Mesothelial cell of epicardium (in vitro differentiated cells): ENCODE measurements at places on chromosomes 2 and 18. TPM values are rescaled to one million over a fixed set of nuclear protein-coding genes. Genes with fewer than 3 reads are reported as not detected.
A peak's percentile ranks its signal among the peaks of the same experiment; 100 is the strongest.

DNA sequence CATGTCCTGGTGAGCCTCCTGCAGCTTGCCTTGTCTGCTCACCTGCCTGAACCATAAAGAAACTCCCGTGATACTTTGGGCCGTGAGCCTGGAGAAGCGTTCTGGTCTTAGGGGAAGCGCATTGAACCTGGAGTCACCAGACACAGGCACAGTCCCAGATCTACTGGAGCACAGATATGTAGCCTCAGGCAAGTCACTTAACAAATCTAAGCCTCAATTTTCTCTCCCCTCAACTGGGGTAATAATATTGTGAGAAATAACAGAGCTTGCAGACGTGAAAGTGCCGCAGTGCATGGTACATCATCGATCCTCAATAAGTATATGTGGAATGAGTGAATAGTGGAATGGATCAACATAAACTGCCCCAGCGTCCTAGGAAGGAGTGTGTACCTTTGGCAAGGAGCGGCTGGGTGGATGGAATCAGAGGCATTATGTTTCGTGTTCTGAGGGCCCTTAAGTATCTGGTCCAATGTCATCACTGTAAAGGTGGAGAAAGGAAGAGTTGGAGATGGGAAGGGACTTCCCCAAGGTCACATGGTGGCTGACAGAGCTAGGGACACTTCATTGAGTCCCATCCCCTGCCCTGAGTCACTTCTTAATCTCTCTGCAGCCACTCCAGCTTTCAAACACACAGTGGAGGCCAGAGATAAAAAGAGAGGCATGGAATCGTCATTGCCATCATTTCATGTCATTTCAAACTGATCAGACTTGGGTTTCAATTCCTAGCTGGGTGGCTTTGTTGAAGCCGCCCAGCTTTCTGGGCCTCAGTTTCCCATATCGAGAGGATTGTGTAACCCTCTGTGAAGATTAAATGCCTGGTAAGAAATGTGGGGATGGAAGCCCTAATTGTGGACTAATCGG, 172.4 kb downstream of the DDX1 start:
- no peak for DNase-seq

DNA sequence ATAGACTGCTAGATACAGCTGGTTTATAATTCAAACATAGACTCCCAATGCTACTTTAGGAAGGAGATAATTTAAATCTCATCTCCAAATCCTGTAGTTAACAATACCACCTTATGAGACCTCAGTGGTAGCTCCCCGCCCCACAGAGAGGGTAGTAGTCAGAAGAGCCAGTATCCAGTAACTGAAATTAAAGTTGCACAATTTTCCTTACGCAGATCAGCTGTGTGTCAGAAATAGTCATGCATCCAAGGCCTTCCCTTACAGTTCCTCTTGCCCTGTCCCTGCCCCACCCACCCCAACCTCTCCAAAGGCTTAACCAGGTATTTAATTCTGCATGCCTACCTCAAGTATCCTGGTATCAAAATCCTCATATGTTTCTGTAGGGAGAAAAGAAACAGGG, 15.5 kb downstream of the MRPS5 start:
- no peak for DNase-seq

DNA sequence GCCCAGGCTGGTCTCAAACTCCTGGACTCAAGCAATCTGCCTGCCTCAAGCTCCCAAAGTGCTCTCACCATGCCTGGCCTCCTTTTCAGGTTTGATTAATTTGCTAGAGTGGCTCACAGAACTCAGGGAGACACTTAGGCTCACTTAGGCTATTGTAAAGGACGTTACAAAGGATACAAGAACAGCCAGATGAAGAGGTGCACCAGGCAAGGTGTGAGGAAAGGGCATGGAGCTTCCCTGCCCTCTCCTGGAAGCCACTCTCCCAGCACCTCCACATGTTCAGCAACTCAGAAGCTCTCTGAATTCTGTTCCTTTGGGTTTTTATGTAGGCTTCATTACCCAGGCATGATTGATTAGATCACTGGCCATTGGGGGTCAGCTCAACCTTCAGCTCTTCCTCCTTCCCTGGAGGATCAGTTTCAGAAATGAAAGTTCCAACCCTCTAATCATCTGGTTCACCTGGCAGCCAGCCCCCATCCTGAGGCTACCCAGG, 78.7 kb upstream of the RGPD5 start:
- DNase-seq: peak; percentile 36

GRCh38 chr2:159366538-159366937, 80.0 kb upstream of the WDSUB1 start:
- no peak for DNase-seq

DNA sequence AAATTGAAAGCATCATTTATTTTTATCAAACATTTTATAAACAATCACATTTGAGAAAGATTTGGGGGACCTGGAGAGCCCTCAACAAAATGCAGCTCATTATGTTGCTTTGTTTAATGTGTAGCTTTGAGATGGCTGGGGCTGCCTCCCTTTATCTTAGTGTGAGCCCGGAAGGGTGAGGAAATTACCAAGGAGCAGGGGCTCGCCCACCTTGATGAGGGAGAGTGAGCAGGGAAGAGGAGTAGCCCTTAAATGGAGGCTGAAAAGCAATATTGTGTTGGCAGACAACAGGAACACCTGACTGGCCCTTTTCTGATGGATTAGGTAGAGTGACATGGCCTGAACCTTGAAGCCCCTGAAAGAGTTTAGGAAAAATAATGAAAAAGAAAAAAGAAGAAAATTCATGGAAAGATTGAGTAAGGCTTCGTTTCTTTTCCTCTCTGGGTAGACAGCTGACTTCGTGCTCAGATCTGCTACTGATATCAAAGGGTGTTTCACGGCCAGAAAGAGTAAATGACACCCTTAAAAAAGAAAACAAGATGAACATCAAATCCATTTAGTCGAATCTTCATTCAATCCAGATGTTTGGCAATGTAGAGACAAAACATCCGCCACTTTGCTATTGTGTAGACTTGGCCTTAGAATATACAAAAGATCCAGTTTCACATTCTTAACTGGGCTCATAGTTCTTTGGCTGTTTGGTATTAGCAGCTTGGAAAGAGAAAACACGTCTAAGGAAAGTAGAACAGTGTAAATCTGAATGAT, 206.5 kb upstream of the TCF4 start:
- DNase-seq: no peak

GRCh38 chr18:74795751-74796150, 198.1 kb downstream of the ZNF407 start:
- DNase-seq: no peak

- no peak for DNase-seq
Measured at GRCh38 chr2:67436221-67436620, 39.1 kb downstream of the ETAA1 start.

GRCh38 chr2:55894720-55895119, 28.9 kb downstream of the EFEMP1 start:
- no peak for DNase-seq

GRCh38 chr2:118698564-118698963, 148.9 kb downstream of the EN1 start:
- no peak for DNase-seq

DNA sequence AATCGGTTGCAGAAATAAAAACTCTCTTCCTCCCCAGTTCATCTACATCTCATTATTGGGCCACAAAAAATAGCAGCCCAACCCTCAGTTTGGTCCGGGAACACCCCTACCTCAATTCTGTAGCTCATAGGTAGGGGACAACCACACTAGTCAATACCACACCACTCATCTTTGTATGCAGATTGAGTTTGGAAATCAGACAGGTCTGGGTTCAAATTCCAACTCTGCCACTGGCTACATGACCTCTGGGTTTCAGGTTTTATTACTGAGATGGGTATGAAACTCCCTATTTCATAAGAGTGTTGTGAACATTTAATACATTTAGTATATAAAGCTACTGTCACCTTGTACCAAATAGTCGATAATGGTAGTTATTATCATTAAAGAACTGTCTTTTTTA, 2.2 kb upstream of the SUCLG1 start:
- DNase-seq: no peak

GRCh38 chr2:170139276-170139967, 38.5 kb upstream of the MYO3B start:
- DNase-seq: no peak

DNA sequence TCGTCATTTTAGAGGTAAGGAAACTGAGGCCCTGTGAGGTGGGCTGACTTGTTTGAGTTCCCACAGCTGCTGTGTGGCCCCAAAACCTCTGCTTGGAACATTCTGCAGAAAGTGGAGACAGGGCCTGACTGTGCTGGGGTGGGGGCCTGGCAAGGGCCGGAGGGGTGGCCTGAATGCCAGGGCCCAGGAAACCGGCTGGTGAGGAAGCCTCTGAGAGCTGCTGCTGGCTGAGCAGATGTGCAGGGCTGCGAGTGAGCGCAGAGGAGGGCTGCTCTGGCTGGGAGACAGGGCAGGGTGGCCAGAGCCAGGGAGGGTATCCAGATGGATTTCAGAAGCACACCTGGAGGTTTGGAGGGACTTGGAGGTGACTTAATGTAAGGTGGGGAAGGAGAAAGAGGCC, 29.9 kb upstream of the INHBB start:
- no peak for DNase-seq

DNA sequence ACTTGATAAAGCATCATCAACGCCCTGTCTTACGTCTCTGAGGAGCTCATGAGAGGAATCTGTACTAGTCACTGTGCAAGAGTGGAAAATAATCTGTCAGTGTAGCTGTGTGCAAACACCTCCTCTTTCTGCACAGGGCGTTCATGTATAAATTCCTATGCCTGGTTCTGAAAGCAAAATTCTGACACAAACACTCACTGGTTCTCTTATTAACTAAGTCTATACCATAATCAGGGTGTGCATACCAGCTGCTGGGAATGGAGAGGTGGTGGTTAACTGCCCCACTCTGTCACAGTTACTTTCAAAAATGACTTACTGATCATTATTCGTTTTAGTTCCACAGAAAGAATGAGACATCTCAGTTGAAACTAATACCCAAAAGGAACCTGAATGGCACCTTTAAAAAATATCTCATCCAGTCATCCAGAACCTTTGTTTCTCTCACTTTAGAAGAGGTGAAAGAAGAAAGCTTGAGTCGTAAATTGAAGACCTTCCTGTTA, 35.7 kb downstream of the STK39 start:
- DNase-seq: no peak

DNA sequence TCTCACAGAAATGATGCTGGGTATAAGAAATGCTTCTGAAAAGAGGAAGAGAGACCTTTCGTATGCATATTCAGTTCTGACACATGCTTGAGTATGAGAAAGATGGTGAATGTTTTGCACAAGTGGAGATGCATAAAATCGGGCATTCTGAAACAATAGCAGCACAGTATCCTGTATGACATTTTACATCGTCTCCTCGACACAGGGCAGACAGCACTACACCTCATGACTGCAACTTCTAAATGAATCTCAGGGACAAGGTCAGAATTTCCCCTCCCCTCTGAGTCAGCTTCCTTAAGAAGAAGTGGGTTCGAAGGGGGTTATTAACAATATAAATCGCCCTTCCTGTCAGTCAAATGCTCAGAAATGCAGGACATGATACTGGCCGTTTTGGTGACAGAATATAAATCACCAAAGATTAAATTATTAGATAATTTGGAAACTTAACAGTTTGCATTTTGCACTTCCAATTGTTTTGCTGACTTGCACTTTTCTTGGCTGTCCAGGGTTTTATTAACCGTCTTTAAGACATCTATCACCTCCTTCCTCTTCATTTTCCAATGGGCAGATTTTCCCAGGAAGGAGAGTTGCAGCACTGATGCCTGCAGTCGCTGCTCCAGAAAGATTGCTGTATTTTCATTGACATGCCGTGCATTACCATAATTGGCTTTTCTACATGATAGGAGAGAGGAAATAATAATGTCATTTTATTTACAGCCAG, 57.2 kb downstream of the TSHZ1 start:
- no peak for DNase-seq

GRP gene
- not detected in 3 replicates for total RNA-seq

ITGB6 gene
- 13.1 to 14.9 TPM (median 14.3 TPM) in 3 replicates for total RNA-seq
